ENCODE measurements at places on chromosomes 5 and 9.

DNA sequence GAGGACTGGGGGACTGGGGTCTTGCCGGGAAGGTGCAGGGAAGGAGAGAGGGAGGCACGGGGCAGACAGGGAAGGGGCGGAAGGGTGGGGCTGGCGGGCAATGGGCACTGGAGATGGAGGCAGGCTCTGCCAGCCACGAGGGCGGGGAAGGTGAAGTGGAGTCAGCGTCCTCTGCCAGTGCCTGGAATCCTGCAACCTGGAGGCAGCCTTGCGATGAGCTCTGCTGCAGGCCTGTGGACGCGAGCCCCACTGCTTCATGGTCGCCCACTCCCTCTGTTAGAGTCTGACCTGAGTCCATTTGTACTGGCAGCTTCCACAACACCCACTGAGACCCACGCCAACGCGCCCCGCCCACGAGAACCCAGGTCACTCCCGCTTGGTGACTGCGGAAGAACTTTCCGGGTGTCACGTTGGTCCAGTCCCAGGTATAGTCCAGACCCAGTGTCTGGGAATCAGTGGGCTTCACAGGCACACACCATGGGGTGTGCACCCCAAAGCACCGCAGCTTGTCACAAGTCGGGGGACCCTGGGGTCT lies 106.4 kb upstream of the PPP1R26 start:
- no peak for DNase-seq

DNA sequence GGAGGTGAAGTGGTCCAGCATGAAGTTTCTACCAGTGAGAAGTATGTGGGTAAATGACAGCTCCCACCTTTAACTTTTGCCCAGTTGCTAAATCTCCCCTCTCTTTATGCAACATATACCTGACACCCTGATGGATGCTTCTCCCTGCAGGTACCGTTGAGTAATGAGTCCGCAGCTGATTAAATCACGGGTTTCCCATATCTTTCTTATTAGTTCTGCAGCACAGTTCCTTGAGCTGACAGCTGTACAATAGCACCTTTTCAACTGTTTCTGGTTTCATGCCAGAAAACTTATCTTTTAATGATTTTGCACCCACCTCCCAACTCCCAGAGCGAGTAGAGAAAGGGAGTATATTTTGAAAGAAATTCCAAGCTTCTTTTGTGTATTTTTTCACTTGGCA lies 161.0 kb upstream of the TUT7 start:
- no peak for DNase-seq

- DNase-seq: no peak
Observed at GRCh38 chr9:73080110-73080694, 71.5 kb upstream of the ANXA1 start.

DNA sequence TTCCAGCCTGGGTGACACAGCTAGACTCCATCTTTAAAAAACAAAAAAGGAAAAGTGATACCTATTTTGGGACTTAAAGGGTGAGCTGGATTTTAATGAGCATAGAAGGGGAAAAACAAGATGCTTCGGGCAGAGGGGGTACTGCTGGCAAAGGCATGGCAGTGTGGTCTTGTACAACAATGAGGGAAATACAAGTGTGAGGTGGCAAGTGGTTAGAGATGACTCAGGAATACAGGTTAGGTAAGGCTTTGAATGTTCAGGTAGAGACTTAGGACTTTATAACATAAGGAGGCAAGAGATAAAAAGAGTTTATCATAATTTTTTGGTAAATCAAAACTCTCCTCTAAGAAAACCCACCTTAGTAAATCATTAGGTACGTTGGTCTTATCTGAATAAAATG lies 132.9 kb downstream of the FBN2 start:
- DNase-seq: no peak

DNA sequence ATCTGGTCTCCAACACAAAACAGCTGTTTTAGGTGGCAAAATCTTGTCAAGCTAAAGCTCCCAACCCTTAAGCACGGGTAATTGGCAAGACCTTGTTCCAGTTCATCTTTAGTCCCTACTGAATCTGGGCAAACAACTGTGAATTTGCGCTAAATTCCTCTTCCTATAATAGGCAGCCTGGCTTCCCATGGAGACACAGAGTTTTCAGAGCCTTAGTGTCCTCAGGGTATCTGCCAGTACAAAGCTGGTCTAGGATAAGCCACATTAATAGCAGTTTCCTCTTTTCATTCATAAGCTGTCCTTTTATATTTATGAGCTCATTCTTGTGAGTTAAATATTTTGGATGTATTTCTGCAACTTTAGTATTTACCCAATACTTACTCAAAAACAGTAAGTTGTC lies 59.5 kb downstream of the FGF10 start:
- no peak for DNase-seq

GRCh38 chr5:38724301-38725030 lies 121.3 kb upstream of the OSMR start:
- DNase-seq: no peak

DNA sequence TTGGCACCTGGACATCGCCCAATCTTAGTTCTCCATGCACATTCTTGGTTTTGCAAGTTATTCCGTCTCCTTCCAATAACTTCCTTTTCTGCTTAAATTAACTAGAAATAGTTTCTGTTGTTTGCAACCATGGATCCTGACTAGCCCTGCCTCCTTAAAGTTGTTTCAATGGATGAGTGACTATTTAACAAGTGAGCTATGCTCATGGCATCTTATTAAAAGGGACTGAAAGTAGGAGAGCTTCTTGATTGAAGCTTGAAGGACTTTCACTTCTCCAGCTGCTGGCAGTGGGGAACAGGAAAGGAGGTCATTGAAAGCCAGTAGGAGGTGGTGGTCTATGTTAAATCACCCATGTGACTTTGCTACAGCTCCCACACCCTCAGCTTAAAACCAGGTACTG lies 466.8 kb downstream of the ARHGEF28 start:
- DNase-seq: no peak

- no peak for DNase-seq
Observed at GRCh38 chr9:97695390-97695789, 1.8 kb downstream of the XPA start.

DNA sequence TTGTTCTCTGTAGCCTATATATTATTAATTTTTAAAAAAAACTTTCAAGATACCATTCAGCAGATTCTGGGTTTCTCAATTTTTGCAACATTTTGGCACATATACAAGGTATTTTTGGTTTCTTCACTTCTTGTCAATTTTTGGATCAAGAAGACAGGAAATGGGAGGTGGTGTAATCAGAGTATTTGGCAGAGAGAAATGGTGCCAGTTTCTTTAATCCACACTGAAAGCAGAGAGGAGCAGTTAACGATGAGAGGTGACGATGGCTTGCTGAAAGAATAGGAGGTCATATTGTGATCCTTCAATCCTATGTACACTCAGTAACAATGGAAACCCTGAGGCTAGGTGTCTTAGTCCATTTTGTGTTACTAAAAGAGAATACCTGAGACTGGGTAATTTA lies 16.4 kb downstream of the NNT start:
- no peak for DNase-seq

DNA sequence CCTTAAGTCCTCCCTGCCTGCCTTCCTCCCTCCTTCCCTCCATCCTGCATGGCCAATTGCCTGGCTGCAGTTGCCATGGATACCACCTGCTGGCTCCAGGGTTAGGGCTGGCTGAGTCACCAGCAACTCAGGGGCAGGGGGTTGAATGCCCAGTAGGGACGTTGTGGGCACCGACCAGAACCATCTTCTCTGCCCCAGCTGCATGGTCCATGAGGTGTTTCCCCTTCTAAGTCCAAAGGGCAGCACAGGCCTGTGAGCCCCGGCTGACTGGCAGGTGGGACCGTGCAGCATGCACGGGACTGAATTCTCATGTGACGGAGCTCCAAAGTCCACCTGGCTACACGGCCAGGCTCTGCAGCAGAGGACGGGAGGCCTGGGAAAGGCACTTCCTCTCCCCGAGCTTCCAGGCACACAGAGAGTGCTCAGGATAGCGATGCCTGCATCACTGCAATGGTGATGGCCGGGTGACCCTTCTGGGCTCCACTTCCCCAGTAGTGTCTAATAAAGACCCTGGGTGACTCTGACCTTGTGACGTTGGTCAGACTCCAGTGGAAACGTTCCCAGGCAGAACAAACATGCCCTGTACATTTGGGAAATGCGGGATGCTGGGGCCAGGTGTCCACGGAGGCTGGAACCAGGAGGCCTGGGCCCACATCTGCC lies 5.7 kb downstream of the ASS1 start:
- no peak for DNase-seq

DNA sequence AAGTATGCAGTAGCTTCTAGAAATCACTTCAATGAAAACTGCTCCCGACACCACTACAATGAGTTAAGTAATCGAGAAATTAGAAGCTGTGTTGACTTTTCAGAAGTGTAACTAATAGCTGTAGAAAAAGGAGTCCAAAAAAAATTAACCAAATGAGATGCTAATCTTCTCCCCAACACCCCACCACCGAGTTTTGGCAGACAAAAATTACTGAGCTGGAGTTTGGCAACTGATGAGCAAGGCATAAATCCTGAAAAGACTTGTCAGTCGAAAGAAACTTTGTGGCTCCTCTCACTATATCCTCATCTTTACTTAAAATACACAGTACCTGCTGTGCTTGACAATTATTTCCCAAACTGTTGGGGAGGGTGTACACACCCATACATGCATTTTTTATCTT lies 191.9 kb downstream of the EBF1 start:
- no peak for DNase-seq

DNA sequence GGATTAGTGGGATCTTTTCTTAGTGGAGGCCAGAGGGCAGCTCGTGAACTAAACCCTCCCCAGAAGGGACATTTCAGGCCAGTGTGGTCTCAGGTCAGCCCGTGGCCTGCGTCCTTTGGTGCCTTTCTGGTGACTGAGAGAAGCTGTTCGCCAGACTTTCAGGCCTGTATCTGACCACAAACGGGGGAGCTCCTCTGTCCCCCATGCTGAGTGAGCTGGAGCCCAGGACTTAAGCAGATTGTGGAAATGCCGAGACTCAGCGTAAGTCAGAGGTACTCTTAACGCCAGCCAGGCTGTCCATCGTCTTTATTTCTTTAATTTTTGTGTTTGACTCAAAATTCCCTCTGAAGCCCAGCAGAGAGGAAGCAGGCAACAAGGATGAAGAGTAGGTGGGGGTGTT lies 54.8 kb upstream of the NCS1 start:
- DNase-seq: no peak

- no peak for DNase-seq
Observed at GRCh38 chr5:59035681-59036080, 452.8 kb downstream of the RAB3C start.

DNA sequence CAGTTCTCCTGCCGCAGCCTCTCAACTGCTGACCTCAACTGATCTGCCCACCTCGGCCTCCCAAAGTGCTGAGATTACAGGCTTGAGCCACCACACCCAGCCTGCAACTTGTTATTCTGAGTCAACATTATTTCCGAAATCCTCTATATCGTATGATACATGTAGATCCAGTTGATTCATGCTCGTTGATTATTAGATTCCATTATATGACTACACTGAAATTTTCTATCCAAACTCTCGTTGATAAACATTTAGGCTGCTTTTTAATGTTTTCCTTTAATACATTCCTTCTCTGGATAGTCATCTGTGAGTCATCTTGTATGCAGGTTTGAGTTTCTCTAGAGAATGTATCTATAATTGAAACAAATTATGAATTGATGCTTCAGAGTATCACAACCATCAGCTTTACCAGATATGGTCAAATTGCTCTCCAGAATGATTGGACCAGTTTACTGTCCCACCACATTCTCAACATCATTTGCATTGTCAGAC lies 4.1 kb downstream of the CDK7 start:
- DNase-seq: no peak

GRCh38 chr9:68509689-68510088 lies 31.0 kb downstream of the TMEM252 start:
- no peak for DNase-seq

DNA sequence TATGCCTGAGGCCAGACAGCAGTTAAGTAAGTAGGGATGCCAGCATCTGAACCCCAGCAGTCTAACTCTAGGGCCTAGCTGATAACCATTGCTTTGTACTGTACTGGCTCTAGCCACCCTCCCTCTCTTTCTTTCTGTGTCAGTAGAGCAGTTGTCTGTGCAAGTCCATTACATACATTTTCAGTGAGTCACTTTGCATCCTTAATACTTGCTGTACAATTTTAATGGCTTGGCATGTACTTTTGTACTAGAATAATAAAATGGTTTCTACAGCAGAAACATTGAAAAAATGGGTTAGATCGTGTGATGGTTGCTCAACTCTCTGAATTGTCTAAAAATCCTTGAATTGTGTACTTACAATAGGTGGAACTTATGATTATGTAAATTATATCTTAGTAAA lies 1.5 kb upstream of the TTC39B start:
- no peak for DNase-seq

GRCh38 chr9:128552744-128553440 lies 505 bp downstream of the SPTAN1 start:
- peak; percentile 28 for DNase-seq

- DNase-seq: no peak
Observed at GRCh38 chr5:27026801-27027200, 11.6 kb downstream of the CDH9 start.

DNA sequence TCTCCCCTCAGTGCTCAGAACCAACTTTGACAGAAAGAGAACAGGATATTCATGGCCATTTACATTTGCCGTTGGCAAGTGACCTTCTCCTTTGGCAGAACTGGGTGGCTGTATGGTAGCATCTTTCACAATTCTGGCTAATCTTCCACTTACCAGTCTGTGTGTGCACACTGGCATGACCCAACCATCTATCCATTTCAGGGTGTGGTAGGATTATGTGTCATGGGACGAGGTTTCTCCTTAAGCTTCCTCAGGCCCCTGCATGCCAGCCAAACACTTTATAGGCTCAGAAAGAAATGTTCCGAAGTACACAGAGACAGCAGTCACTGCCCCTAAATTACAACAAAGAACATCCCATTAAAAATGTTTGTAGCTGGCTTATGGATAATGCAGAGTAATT lies 497.1 kb downstream of the NFIB start:
- no peak for DNase-seq

- no peak for DNase-seq
Observed at GRCh38 chr5:94266170-94266569, 352.2 kb downstream of the KIAA0825 start.

DNA sequence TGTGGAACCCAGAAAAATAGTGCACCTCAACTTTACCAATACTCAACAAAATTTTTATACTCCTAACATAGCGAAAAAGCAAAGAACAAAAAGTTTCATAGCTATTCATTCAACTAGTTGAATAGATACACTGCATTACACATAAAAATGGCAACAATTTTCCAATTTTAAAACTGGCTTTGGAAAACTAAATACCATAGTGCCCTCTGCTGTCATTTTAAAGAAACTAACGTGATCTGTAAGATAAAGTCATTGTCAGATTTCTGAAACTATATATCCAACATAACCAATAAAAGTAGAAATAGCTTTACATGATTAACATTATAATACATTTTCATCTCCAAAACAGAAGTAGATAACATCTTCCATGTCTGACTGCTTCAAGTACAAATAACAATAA lies 31.6 kb downstream of the DTWD2 start:
- DNase-seq: no peak
